ENCODE measurements at places on chromosomes 13 and 19.

DNA sequence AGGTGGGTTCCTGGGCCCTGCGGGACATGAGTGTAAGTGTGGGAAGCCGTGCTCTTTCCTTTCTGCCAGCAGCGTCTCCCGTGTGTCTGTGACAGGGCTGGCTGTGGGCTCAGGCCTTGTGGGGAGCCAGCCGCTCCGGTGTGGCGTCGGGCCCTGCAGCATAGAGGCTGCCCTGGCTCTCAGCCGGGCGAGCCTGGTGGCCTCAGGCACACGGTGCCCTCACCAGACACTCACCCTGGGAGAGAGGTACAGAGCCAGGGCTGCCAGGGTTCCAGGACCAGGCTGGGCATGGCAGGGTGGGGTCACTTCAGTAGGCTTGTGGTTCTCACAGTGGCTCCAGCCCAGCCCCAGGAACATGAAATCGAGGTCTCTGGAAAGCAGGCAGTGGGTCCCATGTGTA is 324.8 kb downstream of the TEX29 start:
- DNase-seq, result no peak

DNA sequence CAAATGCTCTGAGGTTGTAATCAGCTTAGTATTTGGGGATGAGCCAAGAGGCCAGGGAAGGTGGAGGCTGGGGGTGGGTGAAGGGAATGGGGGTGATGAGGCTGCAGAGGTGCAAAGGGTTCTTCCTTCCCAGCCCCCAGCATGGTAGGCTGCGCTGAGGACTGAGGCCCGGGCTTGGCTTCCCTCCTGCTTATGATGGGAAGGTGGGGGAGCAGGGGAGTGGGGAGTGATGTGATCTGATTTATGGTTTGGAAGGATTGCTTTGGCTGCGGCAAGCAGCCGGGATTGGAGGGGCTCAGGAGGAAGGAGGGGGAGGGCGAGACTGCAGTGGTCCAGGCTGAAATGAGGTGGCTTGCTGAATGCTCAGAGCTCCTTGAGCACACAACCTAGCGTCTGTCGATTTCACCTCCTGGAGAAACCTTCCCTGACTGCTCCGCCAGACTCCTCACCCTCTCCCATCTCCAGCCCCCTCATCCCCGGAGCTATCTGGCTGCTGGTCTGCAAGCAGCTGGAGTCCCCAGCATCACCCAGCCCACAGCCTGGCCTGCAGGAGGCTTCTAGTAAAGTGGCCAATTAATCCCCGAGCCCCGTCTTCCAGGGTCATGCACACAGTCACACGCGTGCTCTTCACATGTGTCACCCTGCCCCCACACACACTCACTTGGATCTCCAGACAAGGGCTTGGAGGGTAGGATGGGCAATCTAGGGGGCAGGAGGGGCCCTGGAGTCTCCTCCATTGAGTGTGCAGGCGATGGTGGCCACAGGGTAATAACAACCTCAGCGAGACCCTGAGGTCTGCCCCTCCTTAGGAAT is 757 bp upstream of the CLEC11A start:
- DNase-seq, result no peak

DNA sequence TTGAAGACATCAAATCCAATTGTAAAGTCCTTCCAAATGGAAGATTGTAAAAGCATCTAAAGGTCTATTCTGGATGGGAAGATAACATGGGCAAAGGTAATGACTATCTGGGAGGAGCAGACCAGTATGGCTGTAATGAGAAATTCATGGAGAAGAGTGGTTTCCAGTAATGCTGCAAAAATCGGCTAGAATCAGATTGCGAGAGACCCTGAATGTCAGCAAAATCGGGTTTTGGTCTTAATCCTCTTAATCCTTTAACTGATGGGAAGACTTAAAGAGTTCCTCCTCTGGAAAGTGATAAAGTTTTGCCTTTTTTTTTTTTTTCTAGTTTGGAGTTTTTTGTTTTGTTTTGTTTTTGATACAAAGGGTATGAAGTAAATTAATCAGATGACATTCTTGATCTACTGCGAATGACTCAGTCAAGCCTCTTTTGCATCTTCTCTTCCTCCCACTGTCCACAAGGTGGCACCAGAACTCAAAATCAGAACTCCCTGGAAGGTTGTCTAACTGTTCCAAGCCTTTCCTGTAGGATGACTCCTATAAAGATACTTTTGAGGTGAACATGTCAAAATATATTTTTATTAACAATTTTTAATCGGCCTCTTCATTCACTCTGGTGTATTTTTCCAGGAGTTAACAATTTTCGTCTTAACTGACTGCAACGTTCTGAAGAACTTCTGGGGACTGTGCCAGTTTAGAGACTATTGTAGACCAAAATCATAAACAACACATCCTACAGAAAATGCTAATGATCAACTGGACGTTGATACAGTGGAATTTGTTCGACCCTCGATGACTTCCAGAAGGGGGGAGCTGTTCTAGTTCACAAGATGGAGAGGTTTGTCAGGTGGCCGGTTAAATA is 213.3 kb upstream of the MIR17HG start:
- peak; percentile 45 for DNase-seq

DNA sequence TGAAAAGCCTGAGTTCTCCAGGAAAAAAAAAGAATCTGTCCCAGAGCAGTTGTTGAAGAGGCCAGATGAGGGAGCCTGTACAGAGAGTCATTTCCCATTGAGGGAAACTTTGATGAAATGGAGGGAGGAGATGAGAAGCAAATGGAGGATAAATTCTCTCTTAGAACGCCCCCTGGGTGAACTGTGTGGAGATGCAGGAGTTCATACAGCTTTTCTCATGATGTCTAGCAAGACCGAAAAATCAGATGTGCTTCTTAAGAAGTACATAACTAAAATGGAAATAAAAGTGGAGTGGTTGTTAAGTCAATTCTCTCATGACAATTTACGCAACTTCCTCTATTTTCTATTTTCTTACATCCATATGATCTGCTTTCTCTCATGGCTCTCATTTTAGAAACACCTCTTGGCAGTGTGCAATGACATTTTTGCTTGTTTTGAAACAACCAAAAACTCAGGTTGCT is 1263.1 kb downstream of the PCDH9 start:
- no peak for DNase-seq

- peak; percentile 53 for DNase-seq
These were observed 5.2 kb upstream of the ZNF579 start for GRCh38 chr19:55585658-55586339.

GRCh38 chr13:87675851-87676250 is 4.7 kb downstream of the SLITRK5 start:
- DNase-seq, result no peak

DNA sequence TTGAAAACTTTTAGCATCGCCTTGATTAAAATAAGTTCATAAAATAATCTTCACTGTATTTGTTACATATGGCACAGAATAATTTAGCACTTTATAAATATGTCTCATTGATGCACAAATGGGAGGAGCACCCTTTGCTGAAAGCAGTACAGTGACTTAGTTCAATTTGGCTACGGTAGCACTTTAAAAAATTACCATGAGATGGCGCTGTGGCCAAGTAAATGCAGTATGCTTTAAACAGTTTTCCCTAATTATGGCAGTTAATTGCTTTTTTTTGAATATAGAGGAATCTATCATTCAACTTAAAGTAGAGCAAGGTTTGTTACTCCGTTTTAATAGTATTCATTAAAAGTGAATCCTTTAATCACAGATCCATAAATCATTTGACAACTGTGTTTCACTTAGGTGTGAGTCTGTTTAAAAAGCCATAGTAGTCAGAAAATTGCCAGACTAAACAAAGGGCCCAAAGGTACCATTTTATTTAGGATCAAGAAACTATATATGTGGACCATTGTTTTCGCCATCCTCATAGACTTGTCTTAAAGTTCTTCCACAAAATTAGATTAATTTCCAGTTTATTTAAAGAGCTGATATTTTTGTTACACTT is 34.7 kb upstream of the ESD start:
- DNase-seq, result peak; percentile 23

- no peak for DNase-seq
These were observed 219.2 kb downstream of the ENOX1 start for GRCh38 chr13:43567608-43568007.

DNA sequence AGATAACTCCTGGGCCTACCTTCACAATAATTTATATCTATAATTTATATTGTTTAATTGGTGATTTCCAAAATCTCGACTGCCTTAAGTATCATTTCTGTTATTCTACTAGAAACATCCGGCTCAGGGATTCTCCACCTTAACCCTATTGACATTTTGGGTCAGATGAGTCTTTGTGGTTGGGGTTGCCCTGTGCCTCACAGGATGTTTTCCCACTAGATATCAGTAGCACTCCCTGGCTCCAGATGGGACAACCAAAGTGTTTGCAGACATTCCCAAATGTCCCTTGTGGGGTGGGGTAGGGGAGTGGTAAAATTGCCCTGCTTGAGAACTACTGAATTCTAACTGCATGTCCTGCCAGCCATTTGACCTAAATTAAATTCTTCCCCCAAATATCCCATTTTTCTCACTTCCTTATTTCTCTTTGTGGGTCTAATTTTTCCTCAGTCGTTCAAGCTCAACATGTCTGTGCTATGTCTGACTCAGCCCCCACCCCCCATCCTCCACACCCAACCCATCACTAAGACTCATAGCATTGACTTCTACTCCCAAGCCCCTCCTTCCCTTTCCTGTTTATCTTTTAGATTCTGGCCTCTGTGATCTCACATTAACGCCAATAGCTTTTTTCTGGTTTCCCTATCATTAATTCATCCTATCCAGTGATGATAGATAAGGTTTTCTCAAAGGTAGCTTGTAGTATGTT is 545.1 kb downstream of the EFNB2 start:
- no peak for DNase-seq

DNA sequence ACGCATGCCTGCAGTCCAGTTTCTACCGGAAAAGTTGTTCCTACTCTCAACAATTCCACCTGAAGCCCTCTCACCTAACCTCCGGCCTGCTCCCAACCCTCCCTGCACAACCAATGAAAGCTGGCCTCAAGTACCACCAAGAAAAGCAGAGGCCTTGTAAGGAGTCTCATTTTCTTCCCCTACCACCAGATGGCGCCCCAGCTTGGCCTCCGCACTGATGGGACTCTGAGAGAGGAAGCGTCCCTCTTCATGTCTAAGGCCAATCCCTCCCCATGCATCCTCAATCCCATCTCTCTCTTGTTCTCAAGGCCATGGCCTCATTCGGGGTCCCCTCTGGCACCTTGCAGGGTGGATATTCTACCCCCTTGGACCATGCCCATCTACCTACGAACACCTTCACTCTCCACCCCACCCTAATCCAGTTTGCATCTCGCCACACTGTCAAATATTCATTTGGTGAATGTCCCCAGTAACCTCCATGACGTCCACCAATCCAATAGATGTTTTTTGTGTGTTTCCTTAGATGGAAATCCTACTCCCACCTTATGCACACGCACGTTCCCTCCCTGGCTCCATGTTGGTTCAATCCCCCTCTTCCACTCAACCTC is 412.8 kb downstream of the ZNF536 start:
- no peak for DNase-seq

DNA sequence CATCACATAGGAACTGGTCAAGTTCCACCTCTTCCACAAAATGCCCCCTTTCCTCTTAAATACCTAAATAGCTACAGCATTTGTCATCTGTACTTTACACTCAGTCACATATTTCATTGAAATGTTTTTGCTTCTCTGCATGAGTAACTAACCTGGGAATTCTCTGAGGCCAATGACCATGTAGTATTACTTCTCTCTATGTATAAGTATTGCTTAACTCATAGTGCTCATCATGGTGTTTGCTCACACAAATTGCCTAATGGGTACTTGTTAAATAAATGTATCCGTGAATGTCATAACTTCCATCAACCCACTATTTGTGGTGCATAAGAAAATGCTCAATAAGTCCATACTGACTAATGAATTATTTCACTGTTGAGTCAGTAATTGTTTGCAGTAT is 115.5 kb downstream of the FGF14 start:
- DNase-seq, result peak; percentile 67

GRCh38 chr19:6528544-6529121 is 2.2 kb upstream of the TNFSF9 start:
- no peak for DNase-seq
